ENCODE measurements at places on chromosomes 4 and X.

DNA sequence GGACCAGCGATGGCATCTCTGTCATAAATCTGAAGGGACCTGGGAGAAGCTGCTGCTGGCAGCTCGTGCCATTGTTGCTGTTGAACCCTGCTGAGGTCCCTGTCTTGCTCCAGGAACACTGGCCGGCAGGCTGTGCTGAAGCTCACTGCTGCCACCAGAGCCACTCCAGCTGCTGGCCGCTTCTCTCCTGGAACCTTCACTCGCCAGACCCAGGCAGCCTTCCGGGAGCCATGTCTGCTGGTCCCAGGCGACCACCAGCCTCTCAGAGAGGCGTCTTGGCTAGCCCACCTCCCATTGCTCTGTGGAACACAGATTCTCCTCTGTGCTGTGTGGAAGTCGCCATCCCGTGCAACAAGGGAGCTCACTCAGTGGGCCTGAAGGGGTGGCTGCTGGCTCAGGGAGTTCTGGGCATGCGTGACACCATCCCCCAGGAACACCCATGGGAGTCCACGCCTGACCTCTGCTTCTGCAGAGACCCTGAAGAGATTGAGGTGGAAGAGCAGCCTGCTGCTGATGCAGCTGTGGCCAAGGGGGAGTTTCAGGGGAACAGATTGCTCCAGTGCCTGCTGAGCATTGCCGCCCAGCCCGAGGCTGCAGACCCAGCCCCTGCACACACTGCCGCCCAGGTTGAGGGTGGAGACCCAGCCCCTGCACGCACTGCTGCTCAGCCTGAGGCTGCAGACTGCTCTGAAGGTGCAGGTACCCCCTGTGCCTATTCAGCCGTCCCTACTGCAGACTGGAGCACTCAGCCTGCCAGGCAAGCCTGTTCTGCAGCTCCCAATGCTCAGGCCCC, 33.1 kb upstream of the CYP4V2 start:
- DNase-seq: no peak

DNA sequence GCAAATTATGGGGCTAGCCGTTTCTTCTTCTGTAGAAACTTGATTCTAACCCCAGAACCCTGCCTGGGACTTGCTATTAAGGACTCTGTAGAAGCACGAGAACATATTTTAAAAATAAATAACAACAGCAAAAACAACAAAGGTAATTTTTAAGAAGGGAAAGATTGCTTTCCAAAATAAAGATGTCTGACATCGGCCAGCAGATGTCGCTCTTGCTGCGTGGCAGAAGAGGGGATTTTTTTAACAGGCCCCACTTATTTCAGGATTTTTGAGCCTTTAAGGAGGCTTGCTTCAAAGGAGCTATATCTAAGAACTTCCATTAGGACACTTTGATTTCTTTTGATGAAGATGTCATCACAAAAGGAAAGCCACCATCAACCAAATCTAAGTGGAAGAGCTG, 62.8 kb upstream of the EGFL6 start:
- peak; percentile 6 for DNase-seq

DNA sequence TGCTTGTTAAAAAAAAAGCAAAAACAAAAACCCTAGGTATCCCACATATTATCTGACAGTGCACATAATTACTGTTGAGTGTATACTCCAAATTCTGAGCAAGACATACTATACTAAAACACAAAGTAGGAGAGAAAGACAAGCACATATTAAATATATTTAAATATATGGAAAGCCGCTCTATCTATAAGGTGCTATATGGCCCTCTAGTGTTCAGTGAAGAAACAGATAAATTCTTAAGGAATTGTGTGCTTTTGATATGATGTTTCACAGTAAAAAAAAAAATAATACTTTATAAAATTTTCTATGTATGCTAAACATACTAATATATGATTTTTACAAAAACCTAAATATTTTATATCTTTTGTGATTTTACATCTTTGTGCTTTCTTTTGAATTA, 137.8 kb downstream of the FBXW7 start:
- no peak for DNase-seq

DNA sequence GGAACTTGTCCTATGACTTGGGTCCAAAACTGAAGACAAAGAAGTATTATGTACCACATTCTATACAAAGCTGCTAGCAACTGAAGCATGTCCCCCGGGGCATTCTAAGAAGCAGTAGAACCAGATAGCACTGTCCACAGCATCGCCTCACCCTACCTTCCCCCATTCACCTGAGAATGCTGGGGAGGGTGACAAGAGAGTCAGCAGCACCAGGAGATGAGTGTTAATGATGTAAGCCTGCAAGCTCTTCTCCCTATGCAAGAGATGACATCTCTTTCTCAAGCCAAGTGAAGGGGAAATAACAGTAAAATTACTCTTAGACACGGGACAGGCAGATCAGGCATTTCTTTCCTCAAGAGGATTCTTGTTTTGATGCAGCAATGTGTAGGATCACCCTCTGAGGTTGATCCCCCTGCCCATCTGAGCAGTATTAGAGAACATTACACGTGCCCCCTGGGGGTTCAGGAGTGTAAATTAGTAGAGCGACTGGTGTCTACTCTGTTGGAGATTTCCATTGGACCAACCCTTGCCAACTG, 13.9 kb upstream of the TLR1 start:
- no peak for DNase-seq

DNA sequence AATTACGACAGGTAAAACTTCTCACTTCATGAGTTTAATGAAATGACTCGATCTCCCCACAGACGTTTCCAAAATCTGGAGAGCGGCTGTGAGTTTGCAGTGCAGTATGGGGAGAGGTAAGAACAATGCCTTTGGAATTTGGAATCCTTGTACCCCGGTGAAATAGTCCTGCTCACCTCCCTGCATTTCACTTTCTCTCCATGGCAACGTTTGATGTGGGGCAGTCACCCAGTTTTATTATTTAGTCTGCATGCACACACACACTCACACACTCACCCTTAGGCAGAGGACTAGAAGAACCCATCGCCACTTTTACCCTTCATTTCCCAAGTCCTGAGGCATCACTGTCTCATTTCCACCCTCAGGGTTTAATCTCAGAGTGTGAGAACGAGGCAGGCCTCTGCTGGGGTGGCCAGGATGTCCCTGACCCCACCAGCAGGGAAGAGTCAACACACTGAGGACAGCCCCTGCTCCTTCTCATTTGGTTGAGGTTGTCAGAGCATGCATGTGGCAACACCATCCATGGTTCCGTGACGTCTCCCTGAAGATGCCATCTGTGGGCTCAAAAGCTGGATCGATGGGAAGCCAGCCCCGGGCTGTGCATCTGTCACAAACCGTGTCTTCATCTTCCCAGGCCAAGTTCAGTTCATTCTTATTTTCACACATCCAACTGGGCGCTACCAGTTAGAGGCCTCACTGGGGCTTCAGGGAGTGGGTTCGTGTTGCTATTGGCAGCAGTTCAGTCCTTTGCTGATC, 119.8 kb upstream of the TRIM2 start:
- no peak for DNase-seq

- DNase-seq: no peak
Measured at GRCh38 chrX:153519569-153520286, 2.3 kb downstream of the ATP2B3 start.

DNA sequence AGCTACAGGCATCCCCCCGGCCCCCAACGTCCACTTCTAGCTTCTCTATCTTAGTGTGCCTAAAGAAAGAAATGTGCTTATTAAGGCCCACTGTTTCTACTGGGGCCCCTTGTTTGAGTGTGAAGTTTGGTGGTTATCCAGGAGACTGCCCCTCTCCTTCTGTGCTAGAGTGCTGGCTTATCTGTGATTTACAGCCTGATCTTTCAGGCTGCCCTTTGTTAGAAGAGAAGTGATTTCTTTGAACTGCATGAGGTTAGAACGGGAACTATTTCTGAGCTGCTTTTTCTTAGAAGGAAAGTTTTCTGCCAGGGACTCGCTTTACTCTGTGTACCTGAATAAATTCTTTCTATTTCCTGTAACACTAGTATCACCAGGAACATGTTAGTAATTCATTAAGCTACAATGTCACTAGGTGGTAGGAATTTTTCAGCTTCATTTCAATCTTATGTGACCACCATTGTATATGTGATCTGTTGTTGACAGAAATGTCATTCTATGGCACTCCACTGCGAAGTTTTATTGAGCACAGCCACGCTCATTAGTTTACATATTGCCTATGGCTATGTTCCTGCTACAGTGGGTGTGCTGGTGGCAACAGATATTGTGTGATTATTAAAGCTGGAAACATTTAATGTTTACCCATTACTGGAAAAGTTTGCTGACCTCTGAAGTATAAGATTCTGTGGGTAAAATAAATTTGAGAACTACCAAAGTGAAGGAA, 193.8 kb upstream of the CXorf51B start:
- DNase-seq: no peak

- no peak for DNase-seq
Measured at GRCh38 chr4:7516096-7516772, 81.5 kb upstream of the PSAPL1 start.

GRCh38 chr4:142535009-142535408, 311.1 kb downstream of the INPP4B start:
- DNase-seq: no peak

- DNase-seq: no peak
Measured at GRCh38 chr4:56606385-56606784, 74.7 kb downstream of the HOPX start.

DNA sequence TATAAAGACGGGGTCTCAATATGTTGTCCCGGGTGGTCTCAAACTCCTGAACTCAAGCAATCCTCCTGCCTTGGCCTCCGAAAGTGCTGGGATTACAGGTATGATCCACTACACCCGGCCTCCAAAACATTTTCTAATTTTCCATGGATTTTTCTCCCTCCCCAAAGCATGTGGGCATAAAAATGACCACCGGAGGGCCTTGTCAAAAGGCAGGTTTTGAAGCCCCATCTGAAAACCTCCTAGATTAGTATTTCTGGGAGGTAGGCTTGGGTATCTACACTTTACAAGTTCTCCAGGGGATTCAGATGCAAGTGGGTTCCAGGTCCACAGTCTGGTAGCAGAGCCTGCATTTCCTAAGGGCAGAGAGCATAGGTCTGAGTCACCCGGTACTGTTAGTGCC, 1.4 kb upstream of the GPR173 start:
- no peak for DNase-seq
